ENCODE measurements at places on chromosomes 6 and 20.

- no peak for DNase-seq
Observed at GRCh38 chr20:19741924-19742323, 16.1 kb upstream of the RIN2 start.

DNA sequence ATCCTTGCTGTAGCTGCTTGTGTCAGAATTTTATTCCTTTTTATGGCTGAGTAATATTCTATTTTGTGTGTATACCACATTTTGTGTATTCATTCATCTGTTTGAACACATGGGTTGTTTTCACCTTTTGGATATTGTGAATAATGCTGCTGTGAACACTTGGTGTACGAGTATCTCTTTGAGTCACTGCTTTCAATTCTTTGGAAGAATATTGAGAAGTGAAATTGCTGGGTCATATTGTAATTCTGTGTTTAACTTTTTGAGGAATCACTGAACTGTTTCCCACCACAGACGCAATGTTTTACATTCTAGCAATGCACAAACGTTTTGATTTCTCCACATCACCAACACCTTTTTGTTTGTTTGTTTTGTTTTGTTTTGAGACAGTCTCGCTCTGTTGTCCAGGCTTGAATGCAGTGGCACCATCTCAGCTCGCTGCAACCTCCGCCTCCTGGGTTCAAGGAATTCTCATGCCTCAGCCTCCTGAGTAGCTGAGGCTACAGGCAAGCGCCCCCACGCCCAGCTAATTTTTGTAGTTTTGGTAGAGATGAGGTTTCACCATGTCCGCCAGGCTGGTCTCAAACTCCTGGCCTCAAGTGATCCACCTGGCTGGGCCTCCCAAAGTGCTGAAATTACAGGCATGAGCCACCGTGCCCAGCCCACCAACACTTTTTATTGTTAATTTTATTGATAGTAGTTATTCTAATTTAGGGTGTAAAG, 21.7 kb downstream of the CPXM1 start:
- no peak for DNase-seq

DNA sequence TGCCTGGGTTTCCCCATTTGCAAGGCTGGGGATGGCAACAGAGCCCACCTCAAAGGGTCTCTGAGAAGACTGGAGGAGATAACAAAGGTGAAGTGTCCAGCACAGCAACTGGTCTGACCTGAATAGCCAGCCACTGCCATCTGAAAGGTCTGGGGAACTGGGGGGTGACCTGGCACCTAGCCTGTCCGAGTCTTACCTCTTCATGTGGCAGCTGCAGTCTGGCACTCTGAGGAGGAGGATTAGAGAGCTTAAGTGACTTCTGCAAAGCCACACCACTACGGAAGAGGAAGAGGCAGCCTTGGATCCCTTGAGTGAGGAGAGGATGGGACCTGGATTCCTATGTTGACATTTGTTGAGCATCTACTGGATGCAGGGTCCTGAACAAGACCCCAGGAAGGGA, 22.2 kb downstream of the C20orf203 start:
- no peak for DNase-seq

GRCh38 chr20:13274275-13274861, 53.3 kb downstream of the ISM1 start:
- DNase-seq: no peak

DNA sequence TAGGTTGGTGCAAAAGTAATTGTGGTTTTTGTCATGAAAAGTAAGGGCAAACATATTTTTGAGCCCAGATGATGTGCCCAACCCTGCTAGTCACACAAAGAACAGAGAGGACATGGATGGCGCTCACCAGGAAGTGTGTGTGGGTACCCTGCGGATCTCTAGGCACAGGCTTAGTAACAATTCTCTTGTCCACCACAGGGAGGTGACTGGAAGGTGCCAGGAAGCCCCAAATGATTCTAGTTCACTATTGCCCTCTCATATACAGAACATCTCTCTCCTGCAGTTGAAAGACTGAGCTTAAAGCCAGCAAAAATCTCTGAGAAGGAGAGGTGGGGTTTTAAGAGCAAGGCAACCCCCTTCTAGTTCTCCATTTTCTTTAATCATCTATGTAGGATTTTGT, 272.1 kb upstream of the TAB2 start:
- no peak for DNase-seq

DNA sequence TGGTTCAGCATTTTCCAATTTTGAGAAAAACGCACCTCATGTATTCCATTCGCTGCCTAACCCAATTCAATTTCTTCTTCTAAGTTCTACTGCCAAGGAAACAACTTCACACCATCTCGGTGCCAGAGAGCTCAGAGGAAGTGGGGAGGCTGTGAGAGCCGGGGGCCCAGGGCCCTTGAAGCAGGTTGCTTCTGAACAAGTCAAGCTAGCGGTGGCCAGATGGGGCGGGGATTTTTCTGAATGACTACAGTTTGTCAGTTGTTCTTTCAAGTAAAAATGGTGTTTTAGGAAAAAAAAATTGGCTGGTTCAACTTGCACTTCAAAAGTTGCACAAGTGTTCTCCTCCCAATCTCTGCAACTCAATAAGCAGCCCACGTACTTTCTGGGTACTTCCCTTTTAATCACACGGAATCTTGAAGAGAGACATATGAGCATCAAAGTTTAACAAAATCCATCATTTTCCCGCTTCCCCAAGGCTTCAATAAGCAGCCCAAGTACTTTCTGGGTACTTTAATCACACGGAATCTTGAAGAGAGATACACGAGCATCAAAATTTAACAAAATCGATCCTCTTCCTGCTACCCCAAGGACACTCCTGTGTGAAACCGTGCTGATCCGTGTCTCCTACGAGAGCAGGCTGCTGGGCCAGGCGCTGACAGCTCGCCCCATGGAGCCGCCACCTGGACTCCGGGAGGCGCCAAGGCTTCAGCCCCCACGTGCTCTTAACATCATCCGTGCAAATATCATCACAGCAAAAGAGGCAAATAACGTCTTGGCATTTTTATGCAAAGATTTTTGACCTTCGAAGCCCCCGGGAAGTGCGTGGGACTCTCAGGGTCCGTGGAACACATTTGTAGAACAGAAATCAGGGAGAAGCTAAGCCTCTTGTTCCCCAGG, 186.7 kb upstream of the PDE10A start:
- DNase-seq: no peak

DNA sequence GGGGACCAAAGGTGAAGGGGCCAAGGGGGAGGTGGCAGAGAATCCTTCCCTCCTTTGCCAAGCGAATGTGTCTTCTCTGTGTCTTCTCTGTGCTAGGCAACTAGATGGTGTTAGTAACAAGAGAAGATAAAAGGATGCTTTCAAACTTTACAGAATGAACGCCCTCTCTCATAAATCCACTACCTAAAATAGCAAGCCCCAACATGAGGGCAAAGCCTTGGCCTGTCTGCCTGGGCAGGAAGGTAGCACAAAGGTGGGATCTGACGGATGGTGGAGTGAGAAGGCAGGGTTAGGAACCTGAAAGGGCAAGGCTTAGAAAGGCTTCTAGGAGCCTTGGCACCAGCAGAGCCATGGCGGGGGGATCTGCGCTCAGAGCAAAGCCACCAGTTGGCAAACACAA, 13.6 kb upstream of the TGM3 start:
- no peak for DNase-seq

DNA sequence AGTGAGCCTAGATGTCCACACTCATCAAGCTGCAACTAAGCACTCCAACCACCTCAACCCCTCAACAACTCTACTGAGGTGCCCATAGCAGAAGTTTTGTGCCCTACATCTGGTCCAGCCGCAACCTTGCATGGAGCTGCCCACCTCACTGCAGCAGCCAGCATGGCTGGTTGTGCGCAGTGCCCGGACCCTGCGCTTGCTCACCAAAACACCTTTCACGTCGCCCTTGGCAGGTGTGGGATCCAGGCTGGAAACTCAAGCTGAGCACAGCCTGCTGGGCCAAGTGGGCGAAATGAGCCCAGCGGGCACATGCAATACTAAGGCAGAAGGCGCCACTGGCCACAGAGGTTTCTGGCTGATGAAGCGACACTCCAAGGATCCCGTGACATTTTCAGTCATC, 902.4 kb downstream of the TBC1D32 start:
- no peak for DNase-seq

GRCh38 chr20:24915440-24915839, 33.6 kb upstream of the CST7 start:
- DNase-seq: no peak

All from T-helper 22 cell (primary cell).